Suppressor macrophage treated with lipopolysaccharide for 4 hours (primary cell): ENCODE measurements at places on chromosomes 12 and 14.

DNA sequence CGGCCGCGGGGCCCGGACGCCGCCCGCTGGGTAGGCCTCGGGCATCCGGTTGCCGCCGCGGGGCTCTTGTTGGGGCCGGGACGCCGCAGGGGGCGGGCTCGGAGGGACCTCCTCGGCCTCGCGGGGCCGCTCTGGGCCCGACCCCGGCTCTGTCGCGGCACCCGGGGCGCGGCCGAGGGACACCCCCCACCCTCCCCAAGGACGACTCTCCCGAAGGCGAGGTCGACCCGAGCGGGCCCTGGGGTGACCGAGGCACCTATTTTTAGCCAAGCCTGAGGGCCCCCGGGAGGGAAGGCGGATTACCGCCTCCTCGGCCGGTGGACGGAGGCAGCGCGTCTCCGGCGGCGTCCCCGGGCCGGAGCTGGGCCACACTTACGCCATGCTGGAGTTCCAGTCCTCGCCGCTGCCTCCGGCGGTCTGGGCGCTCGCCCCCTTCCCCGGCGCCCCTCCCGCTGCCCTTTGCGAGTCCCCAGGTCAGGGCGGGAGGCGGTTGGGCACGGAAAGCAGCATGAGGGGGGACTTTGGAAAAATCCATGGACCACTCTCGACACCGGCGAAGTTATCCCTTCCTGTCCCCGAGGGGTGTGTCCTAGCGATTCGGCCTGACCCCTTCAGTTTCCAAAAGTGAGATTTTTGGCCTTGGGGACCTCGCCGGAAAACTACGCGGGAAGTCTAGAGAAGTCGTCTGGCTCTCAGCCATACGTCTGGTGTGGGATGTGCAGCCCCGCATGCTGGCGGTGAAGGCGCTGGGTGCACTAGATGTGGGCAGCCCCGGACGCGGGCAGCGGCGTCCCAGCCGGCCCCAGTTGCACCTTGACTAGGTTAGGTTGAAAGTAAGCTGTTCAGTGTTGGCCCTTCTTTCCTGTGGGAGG is 699 bp downstream of the KTN1 start:
- DNase-seq, result peak; percentile 46

- no peak for DNase-seq
Measured at GRCh38 chr14:53306911-53307310, 153.8 kb upstream of the DDHD1 start.

DNA sequence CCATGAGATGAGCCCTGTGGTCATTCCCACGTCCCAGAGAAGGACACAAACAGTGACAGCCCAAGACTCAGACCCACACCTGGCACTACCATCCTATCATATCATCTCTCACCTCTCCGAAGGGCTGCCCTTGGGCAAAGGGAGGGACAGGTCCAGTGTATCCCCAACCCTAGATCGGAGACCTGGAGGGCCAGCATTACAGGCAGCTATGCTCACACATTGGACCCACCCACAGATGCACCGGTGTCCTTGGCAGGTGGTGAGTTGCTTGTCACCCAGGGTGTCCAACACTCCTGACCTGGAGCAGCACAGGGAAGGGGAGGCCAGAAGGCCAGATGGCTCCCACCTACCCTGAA is 117.4 kb downstream of the DICER1 start:
- no peak for DNase-seq

DNA sequence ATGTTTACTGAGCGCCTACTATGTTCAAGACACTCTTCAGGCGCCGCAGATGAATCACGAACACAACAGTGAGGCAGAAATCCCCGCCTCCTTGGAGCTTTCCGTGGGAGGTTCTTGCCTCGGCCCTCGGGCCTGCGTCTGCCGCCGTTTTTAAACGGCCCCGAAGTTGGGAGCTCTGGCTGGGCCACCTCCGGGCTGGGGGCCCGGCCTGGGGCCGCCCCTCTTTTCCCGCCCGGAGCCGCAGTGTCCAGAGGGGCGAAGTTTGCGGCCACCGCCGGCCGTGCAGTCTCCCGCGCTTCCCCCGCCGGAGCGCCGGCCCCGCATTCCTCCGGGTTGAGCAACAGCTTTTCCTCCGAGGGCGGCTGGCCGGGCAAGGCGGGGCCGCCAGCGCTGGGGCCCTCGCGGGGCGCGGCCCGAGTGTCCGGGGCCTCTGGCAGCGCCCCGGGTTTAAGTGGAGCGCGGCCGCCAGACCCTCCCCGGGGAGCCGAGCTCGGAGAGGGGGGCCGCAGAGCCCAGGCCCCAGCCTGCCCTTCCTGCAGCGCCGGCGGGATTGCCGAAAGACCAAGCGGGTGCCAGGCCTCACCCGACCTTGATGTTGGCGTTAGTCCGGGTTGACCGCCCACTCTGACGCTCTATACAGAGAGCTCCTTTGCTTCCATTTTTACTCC is 18.7 kb upstream of the CTDSP2 start:
- DNase-seq, result peak; percentile 73

- DNase-seq, result no peak
Measured at GRCh38 chr12:58104351-58104755, 163.0 kb downstream of the ATP23 start.

GRCh38 chr12:52808573-52809160 is 5.2 kb downstream of the KRT4 start:
- no peak for DNase-seq

DNA sequence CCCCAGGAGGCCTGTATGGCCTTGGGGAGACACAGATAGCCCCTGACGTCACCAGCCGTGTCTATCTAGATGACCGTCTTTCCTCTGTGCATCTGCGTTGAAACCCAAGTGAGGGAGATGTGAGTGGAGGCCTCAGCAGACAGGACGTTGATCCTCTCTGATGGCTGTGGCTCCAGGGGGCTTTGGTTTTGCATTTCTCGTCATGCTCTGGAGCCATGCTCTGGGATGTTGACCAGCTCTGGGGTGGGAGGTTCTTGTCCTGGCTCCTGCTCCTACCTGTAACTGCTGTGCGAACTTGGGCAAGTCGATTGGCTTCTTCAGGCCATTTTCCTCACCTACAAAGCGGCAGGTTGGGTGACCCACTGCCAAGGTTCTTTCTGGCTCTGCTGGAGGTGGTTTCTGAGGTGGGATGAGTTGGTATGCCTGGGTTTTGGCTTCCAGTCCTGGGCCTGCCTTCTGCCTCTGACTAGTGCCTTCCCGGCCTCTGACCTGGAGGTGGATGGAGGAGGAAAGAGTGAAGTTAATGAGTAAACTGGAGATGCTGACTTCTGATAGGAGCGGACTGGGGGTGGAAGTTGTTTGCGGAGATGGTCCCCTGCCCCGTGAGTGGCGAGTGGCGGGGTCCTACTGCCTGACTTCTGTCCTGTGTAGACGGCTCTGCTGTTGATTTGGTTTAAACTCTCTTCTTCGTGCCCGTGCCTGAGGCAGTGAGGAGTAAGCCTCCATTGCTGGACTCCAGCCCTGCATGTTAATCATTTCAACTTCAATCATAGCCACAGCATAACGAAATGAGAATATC is 8.4 kb downstream of the TSPAN9 start:
- no peak for DNase-seq

GRCh38 chr14:69682621-69683263 is 71.3 kb downstream of the SUSD6 start:
- peak; percentile 81 for DNase-seq

- DNase-seq, result no peak
Measured at GRCh38 chr12:95337146-95337545, 119.5 kb downstream of the VEZT start.

GRCh38 chr12:54977857-54978256 is 6.7 kb downstream of the TESPA1 start:
- DNase-seq, result no peak

- no peak for DNase-seq
Measured at GRCh38 chr12:104938371-104938770, 19.7 kb downstream of the SLC41A2 start.

DNA sequence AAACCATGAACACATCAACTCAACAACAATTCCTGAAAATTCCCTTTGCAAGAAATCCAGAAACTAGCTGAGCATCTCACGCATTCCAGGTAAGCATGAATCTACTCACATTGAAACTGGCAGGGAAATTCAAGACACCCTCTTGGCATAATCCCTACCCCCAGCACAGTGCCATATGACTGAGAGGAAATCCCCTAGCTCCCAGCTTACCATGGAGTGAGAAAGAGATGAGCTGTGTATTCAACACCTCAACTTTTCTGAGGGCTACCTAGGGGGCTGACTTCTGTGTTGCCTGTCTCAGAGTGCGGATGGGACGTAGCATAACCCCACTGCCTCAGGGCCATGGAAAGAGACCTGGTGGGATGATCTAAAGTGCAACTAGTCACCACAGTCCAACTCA is 37.7 kb upstream of the GPR132 start:
- no peak for DNase-seq

DNA sequence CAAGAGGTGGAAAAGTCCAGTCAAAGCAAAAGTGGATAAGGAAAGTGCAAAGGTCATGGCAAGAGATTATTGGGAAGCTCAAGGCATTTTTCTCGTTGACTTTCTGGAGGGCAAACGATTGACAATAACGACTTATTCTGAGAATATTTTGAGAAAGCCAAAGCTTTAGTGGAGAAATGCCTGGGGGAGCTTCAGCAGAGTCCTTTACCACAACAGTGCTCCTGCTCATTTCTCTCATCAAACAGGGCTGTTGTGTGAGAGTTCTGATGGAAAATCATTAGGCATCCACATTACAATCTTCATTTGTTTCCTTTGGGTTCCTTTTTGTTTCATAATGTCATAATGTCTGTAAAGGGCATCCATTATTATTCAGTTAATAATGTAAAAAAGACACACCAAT is 26.9 kb downstream of the PRB3 start:
- DNase-seq, result no peak

DNA sequence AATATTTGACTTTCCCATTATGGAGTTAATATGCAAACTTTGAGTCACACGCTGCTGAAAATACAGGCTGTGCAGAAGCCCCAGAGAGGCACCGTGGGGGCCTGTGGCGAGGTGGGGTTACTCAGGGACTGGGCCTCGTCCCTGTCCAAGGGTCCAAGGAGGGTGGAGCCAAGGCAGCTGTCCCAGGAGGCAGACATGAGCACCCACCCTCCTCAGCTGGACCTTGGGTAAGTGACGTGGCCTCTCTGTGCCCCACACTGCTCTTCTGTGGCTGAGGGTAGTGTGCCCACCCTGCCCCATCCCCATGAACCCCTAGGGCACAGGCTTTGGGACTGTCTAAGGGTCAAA is 39.4 kb downstream of the FAM222A start:
- no peak for DNase-seq

- no peak for DNase-seq
Measured at GRCh38 chr14:69769623-69770022, 2.7 kb downstream of the SRSF5 start.

DNA sequence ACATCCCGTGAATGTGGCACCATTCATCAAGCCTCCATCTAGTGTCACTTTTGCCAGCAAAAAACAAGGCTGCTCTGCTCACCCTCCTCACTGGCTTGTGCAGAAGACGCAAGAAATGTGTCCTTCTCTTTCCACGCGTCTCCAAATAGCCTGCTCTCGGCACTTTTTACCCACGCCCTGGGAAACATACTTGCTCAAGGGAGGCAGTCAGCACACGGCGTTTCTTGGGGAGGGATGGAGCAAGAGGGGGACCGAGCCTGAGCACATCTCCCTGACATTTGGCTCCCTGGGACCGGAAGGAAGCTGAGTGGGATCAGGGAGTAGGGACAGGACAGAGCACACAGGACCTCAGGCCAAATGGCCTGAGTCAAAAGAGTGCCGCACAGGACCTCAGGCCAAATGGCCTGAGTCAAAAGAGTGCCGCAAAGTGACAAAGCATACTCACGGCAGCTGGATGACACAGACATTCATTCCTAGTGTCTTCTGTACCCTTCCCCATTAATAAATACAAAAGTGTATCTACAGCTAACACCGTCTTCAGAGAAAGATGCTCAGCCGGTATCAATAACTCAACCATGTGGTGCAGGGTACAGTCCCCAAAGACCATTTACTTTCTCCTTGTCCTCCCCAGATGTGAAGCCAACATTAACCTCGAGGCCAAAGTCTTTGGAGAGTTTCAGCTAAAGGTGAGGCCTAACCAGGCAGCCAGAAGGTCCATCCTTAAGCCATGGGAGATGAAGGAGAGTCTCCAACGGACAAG is 7.1 kb downstream of the BCL11B start:
- DNase-seq, result no peak

DNA sequence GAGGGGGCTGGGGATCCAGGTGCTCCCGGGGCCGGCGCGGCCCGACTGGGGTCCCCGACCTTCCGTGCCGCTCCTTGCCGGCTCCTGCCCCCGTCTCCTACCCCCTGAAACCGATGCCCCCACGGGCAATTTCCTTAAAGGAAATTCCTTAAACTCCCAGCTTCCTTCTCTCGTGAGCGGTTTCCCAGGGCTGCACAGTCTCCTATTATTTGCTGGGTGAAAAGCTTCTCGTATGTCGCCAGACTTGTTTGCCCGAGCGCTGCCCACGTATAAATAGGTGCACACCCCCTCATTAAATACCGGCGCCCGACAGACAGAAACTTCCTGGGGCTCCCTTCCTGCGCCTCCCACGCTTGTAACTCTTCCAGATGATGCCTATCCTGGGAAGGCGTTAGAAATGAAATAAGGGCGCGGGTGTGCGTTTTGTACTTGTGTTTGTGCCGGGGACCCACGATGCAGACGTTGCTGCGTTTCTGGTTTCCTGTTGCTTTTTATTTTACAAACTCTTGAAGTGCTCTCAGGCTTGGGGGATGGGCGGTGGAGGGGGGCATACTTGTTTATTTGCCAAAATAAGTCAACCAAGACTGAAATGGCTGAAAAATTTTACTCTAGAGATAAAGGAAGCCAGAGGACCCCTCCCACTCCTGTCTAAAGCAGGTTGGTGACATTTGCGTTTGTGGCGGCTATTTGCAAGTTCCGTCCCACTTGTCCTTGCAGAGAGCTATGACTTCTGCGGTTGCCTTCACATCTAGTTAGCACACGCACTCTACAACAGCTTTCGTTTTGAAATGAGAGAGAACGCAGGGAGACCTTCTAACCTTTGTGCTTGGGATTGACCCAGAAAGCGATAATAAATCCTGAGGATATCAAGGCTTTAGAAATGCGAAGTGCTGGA is 1.0 kb downstream of the HIP1R start:
- peak; percentile 48 for DNase-seq

DNA sequence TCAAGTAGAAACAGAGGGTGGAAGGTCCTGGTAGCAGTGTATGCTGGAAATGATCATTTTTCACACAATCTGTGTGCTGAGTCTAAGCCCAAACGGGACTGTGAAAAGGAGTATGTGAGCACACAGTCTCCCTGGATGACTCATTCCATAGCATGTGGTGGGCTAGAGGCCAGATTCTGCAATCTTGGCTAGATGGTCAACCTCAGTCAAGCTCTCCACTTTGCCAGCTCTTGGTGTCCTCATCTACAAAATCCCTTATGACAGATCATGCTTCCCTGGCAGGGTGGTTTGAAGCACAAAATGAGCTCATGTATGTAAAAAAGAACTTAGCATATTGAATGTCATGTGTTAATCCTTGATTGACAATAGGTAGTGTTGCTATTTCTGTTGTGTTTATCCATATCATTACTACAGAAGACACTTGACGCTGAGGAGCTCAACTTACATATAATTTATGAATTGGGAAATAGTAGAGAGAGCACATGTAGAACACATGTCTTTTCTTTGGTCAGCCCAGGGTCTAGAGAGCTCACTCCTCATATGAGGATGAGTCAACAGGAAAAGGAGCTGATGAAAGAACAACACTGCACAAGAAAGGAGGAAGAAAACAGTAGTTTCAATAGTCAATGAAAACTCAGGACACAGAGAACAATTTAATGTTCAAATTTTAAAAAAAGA is 517.5 kb downstream of the BCL11B start:
- peak; percentile 51 for DNase-seq
